ENCODE measurements at places on chromosomes 6 and 20. TPM values are rescaled to one million over a fixed set of nuclear protein-coding genes. Genes with fewer than 3 reads are reported as not detected.
A peak's percentile ranks its signal among the peaks of the same experiment; 100 is the strongest.

The PAK5 gene
- 3.1 TPM for total RNA-seq

DNA sequence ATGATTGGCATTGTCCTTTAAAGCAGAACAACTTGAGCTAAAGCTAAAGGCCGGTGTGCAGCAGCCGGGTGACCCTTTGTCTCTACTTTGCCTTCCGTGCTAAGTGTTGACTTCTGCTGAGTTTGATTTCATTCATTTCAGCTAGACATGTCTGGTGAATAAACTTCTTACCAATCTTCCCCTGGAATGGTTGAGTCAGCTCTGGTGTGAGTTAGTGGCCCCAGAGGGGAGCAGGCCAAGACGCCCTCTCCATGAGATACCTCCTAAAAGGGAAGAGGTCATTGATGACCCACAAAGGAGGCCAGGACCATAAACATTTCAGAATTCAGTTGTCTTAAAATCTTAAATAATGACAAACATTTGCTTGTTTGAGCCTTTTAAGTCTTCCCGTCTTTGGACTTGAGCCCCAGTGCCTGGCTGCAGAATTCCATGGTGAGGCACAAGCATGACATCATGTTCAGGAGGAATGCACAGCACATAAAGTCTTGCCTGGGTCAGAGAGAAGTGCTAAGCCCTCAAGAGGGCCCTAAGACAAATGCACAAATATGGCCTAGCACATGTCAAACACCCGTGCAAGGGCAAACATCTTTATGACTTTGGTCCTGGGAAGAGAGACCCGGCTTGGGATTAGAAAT, 96.3 kb upstream of the NEDD9 start:
- peak; percentile 94 for DNase-seq

DNA sequence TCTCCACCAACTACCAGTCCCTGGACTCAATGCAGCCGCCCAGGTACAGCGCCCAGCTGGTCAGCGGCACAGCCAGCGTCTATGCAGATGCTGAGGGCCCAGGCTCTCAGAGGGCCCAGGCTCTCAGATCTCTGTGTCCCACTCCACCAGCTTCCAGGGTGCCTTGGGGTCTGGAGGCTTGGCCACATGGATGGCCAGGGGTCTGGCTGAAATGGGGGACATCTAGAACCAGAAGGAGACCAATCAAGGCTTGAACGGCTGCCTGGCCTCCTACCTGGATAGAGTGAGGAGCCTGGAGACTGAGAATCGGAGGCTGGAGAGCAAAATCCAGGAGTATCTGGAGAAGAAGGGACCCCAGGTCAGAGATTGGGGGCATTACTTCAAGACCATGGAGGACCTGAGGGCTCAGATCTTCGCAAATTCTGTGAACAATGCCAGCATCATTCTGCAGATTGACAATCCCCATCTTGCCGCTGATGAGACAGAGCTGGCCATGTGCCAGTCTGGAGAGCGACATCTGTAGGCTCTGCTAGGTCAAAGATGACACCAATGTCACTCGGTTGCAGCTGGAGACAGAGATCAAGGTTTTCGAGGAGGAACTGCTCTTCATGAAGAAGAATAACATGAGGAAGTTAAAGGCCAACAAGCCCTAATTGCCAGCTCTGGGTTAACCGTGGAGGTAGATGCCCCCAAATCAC, 44.1 kb upstream of the GRM4 start:
- no peak for DNase-seq

GRCh38 chr6:55877283-55877682, 1.9 kb upstream of the BMP5 start:
- DNase-seq = no peak

DNA sequence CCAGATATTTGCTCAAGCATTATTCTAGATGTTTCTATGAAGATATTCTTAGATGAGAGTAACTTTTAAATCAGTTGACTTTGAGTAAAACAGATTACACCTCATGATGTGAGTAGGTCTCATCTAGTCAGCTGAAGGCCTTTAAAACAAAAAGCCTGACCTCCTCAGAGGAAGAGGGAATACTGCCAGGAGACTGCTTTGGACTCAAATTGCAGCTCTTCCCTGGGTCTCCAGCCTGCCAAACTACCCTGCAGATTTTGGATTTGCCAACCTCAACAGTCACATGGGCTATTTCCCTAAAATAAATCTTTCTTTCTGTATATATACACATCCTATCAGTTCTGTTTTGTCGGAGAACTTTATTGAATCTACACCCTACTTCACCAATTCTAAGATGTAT, 182.5 kb upstream of the TENT5A start:
- DNase-seq = no peak

DNA sequence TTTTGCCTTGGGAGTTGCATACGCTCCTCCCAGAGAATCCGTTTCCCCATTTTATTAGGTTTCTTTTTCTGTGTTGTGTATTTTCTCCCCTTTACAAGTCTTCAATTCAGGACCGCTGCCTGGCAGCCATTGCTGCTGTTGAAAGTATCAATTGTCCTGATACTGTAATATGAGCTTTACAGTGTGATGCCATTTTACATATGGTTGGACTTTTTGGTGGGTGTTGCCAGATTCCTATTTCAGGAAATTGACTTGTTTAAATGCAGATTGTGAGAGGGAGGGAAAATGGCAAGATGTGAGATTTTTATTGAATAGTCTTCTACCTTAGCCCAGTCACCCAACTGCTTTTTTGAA, 1.2 kb downstream of the PANK2 start:
- peak; percentile 35 for DNase-seq

DNA sequence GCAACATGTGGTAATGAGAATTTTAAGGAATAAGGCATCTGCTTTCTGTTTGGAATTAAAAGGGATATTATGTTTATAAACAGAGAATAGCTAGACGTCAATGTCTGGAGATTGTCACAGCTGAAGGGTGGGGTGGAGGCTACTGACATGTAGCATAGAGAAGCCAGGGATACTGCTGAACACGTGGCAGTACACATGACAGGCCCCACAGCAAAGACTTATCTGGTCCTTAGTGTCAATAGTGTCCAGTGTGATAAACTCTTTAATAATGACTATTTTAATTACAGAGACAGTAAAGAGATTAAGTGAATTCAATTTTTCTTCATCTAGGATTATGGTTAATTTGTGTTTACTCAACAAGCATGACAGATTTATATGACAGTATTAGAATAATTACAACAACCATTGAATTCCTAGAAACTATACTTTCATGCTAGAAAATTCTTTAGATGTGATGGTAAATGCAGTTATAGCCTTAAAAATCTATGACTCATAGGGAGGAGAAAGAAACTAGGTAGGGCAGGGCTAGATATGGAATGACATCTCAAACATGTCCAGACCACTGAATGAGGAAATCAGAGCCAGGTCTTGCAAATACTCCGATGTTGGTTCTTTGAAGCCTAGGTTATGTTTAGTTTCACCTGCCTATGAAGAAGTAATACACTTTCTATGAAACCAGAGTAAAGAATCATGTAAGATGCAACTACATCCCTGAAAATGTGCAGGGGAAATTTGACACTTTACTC, 399.5 kb downstream of the PHF3 start:
- DNase-seq = peak; percentile 78

The ETV7 gene
- 0.96 TPM for total RNA-seq

GRCh38 chr6:112337209-112337638, 9.9 kb upstream of the RFPL4B start:
- DNase-seq = peak; percentile 89

- no peak for DNase-seq
Observed at GRCh38 chr6:78768271-78768670, 99.1 kb upstream of the IRAK1BP1 start.

The LY6G6D gene
- not detected for total RNA-seq

The CRISP1 gene
- 7.5 TPM for total RNA-seq

- no peak for DNase-seq
Observed at GRCh38 chr6:107830060-107830459, 5.9 kb upstream of the SCML4 start.

DNA sequence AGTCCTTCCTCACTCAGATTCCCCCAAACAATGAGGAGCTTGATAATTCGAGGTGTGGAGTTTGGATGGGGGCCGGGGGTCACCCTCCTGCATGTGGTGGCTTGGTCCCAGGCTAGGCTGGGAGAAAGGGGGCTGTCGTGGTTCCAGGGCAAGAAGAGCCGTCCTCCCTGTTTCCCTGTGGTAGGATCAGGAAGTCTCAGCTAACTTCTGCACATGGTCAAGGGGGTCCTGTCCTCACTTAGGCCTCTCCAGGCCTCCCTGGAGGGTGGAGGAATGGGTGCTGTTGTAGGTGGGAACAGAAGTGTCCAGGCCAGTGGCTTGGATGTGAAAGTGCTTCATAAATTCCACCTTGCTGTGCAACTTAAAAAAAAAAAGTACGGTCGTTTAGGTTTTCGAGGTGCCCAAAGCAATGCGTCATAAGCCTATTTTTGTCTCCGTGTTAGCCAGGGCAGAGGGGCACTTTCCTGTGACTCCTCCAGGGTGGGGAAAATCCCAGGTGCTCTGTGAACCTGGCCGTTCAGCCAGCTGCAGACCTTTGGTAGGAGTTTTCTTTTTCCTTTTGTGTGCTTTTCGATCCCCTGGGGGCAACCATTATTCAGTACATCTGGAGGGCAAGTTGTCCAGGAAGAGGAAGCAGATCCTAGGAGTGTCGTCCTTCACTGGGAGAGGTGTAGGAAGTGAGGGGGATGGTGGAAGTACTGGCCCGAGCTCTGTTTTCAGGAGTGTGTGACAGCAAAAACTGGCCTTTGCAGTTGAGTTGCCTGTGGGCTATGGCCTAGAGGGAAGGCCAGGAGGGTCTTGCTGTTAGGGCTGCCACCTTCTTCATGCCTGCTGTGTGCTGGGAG, 9.6 kb downstream of the IGF2R start:
- DNase-seq = no peak

DNA sequence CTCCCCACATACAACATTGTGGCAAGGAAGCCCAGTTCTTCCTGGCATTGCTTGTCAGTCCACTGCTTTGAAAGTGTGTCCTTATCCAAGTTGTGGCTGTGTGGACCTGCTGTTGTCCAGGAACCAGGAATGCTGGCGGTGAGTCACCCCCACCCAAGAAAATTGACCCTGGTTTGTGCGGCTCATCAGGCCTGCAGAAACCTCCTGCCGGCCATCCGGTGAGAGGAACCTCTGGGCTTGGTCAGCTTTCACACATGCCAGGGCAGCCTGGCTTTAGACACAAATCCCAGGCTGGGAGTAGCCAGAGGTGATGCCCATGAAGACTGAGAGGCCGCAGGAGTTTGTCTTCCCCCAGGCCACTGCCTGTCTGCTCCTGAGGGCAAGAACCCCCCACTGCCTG, 223.6 kb downstream of the TTLL2 start:
- DNase-seq = no peak

The RUNX2 gene
- 6.3 TPM for total RNA-seq

DNA sequence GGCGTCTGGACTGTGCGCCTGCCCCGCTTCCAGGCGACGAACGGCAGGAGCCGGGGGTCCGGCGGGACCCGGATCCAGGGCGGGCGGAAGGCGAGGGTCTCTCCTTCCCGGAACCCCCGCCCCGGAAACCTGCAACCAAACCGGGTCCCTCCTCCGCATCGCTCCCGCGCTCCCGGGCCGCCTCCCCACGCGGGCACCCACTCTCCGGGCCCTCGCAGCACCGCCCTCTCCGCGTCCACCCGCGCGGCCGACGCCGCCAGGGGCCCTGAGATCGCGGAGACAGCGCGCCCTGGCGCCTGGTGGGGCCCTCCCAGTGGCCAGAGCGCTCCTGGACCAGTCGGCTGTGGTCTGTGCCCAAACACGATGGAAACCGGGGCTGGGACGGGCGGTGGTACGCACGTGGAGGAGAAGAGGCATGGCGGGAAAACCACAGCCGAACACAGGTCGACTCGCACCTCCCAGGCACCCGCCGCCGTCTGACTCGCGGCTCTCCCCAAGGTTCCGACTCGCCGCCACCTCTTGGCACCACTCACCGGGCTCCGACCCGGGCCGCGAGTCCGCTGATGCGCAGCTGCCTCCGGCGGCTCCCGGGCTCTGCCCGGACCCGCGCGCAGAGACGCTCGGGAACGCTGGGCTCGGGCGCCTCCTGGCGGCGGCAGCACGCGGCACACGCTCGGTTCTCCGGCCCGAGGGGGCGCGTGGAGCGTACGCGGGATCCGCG, 7.9 kb downstream of the NKX2-2 start:
- DNase-seq = peak; percentile 11

The RAMACL gene
- total RNA-seq = 13.2 TPM

GRCh38 chr6:105041880-105042279, 85.0 kb downstream of the LIN28B start:
- no peak for DNase-seq

DNA sequence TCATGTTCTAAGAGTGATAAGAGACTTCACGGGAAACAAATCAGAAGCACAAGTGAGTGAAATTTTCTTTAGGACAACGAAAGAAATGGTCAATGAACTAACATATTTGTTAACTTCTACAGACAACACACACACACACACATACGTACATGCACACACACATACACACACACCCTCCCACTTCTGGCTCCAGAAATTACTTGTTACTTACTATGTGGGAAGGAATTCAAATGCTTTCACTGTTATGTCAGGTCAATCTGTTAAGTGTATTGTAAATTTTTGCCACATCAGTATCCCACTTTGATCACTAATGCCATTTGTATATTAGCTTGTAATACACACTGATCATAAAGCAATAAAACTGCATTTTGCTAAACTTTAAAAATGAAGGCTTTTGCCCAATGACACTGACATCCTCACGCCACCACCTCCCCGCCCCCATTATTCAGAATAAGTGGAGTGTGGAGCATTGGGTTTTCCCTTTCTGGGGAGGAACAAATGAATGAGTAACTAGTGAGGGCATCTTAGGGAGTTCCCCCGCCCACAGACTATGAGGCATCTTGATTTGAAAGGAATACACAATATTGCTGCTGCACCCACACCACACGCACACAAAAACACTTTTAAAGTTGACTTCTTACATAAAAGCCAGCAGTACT, 76.2 kb downstream of the ATXN1 start:
- no peak for DNase-seq

The ADGRB3 gene
- 5.1 TPM for total RNA-seq

The SCRT2 gene
- total RNA-seq = not detected

DNA sequence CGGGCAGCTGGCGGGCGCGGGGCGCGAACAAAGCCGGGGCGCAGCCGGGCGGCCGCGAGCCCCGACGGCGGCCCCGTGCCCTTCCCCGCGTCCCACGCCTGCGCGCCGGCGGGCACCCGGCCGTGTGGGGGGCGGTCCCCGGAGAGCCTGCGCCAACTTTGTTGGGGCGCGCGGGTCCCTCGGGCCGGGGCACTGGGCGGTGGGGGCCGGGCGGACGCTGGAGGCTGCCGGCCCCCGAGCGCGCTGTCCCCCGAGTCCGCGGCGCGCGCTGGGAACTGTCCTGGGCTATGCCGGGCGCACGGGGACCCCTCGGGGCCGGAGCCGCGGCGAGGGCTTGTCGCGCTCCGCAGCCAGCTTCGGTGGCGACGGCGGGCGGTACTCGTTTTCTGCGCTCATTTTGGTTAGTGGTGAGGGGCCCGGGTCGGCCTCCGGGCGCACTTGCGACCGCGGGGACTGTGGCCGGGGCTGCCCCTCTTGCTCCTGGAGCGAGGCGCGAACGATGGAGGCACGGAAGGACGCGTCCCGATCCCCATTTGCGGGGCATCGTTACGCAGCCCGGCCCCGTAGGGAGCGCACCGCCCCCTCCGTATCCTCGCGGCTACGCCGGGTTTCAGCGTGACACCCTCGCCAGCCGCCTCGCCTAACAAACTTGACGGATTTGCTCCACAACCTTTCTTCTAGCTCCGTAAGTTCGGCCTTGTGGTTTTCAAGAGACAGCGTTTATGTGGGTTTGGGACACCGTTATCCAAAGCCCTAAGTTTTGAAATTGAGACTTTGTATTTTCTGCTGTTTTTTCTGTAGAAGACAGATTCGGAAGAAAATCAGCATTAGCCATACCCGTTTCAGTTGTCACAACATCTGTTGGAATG, 622 bp downstream of the SS18L1 start:
- DNase-seq = peak; percentile 46

The SASH1 gene
- 63.8 TPM for total RNA-seq

All from umbilical cord (tissue), 2 donors.